NCI-H2029 treated with DMSO at 0.1 percent for 48 hours (cell line): ENCODE measurements at places on chromosomes 7 and 10.

- DNase-seq, result no peak
Measured at GRCh38 chr7:82347808-82348207, 95.8 kb downstream of the CACNA2D1 start.

DNA sequence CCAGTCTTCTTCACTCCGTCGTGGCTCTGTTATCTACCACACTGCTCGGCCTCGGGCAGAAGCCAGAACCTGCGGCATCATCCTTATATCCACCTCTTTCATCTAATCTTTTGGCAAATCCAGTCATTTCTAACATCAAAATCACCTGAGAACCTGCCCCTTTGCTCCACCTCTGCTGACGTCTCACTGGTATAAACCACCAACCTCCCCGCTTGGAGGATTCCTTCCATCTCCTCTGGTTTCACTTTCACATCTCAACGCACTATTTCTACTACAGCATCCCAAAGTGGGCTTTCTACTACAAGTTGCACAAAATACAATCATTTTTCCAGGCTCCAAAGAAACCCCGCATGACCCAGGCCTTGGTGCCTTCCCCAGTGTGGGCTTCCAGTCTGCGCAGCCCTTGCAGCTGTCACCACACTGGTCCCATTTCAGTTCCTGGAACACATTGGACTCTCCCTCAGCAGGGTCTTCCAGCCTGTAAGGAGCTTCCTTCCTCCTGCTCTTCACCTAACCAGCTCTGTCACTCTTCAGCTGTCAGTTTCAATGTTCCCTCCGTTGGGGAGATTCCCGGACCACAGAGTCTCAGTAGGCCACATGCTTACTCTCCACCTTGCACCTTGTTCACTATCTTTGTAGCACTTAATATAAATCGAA, 85.0 kb downstream of the PRKCQ start:
- DNase-seq, result no peak

GRCh38 chr7:100854146-100854895, 1.8 kb downstream of the SLC12A9 start:
- no peak for DNase-seq

- DNase-seq, result no peak
Measured at GRCh38 chr10:3482200-3482993, 302.6 kb downstream of the KLF6 start.

- DNase-seq, result no peak
Measured at GRCh38 chr10:7593063-7593462, 73.7 kb downstream of the ITIH5 start.

DNA sequence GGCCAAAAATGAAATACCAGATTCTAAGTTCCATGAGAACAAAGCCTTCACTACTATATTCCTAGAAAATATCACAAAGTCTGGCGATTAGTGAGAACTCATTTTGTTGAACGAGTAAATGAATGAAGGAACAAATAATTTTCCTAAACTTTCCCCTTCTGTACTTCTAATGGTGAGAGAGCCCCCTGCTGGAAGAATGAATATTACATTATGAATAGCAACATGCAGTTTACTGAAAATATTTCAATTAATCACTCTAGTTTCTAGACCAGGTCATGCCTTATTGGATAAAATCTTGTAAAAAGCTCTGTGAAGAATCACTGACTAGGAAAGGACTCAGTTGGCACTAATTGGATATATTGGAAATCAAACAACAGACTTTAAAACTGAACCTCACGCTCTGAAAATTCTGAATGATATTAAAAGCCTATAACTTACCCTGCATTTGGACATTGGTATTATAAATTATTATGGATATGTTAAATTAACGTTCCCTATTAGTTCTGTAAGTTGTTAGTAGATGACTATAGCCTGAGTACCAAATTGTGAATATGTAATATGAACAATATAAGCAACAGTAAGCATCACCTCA, 32.4 kb upstream of the MTPN start:
- peak; percentile 51 for DNase-seq

- no peak for DNase-seq
Measured at GRCh38 chr10:99941942-99942820, 67.6 kb downstream of the DNMBP start.

- no peak for DNase-seq
Measured at GRCh38 chr10:114046087-114046458, 2.4 kb downstream of the ADRB1 start.

- no peak for DNase-seq
Measured at GRCh38 chr10:124035928-124036558, 57.4 kb downstream of the CHST15 start.

- no peak for DNase-seq
Measured at GRCh38 chr7:112997831-112998230, 88.8 kb downstream of the GPR85 start.

DNA sequence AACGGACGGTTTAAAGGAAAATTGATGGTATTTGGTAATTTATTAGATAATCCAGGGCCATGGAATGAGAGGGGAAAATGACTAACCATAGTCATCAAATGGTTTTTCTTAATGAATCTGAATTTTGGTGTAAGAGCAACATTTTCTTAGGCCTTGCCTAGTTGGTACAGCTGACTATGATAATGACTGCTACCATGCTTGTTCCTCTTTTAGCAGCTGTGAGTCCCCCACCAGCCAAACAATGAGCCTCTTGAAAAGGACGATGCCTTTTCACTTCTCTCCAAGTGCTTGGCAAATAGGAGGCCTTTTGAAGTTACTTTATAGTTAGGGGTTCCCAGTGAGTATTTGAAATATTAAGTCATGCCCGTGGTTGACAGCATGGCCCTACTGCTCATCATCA, 53.0 kb downstream of the TRUB1 start:
- no peak for DNase-seq

DNA sequence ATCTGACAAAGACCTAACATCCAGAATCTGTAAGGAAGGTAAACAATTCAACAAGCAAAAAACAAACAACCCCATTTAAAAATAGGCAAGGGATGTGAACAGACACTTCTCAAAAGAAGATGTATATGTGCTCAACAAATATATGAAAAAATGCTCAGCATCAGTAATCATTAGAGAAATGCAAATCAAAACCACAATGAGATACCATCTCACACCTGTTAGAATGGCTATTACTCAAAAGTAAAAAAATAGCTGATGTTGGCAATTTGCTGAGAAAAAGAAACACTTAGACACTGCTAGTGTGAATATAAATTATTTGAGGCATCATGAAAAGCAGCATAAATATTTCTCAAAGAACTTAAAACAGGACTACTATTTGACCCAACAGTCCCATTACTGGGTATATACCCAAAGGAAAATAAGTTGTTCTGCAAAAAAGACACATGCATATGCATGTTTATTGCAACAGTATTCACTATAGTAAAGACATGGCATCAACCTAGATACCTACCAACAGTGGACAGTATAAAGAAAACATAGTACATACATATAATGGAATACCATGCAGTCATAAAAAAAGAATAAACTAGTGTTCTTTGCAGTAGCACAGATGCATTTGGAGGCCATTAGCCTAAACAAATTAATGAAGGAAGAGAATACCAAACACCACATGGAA, 980.1 kb downstream of the KCNMA1 start:
- DNase-seq, result no peak

- no peak for DNase-seq
Measured at GRCh38 chr10:85946713-85947326, 419.8 kb downstream of the GRID1 start.

GRCh38 chr7:22900784-22901183, 78.1 kb upstream of the TOMM7 start:
- no peak for DNase-seq

DNA sequence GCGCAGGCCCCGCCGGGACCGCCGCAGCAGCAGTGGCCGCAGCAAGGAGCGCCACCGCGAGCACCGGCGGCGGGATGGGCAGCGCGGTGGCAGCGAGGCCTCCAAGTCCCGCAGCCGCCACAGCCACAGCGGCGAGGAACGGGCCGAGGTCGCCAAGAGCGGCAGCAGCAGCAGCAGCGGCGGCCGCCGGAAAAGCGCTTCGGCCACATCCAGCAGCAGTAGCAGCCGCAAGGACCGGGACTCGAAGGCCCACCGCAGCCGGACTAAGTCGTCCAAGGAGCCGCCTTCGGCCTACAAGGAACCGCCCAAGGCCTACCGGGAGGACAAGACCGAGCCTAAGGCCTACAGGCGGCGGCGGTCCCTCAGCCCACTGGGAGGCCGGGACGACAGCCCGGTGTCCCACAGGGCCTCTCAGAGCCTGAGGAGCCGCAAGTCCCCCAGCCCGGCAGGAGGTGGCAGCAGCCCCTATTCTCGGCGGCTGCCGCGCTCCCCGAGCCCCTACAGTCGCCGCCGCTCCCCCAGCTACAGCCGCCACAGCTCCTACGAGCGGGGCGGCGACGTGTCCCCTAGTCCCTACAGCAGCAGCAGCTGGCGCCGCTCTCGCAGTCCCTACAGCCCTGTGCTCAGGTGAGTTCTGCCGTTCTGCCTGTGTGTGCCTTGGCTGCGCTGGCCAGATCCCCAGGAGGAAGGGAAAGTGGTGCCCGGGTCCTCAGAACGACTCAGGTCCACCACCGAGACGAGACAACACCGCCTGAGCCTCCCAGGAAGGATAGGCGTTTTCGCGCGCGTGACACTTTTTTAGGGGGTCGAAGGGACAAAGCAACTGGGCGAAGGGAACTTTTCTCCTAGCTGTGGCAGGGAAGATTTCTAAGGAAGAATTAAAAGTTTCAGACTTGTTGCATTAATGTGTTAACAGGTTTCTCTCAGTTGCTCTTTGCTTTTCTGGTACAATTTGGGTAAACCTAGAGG, 1.5 kb downstream of the CDK13 start:
- DNase-seq, result no peak

DNA sequence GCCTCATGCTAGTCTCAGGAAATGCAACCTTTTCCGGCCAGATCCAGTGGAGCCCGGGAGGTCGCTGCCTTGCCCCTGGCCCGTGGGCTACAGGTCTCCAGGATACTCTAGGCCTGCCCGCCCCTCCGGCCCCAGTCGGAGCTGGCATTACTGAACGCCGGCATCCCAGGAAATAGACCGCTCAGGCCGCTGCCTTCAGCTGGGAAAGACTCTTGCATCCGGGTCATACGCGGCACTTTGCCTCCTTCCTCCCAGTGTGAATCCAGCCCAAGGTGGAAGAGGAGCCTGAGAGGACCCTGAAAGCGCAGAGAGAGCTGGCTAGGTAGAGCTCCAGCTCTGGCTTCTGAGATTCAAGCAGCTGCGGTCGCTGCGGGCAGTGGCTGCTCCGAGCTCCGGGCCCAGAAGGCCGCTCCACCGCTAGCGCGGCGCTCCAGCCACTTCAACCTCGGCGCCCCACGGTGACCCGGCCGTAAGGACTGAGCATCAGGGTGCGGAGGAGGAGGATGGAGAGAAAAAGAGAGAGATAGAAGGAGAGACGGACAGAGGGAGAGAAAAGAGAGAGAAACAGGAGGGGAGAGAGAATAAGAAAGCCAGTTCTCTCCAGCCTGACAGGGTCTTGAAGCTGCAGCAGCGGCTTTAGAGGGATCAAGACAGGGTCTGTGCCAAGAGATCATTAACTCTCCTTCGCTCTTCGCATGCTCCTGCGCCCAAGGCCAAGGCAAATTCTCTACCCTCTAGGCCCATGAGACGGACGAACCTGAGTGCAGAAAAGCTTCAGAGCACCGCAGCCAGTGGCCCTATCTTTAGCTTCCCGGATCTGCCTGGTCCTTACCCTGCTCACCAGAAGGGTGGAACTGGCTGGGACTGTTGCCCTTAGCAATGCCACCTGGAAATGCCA, 1.8 kb upstream of the HOXA10 start:
- DNase-seq, result no peak

DNA sequence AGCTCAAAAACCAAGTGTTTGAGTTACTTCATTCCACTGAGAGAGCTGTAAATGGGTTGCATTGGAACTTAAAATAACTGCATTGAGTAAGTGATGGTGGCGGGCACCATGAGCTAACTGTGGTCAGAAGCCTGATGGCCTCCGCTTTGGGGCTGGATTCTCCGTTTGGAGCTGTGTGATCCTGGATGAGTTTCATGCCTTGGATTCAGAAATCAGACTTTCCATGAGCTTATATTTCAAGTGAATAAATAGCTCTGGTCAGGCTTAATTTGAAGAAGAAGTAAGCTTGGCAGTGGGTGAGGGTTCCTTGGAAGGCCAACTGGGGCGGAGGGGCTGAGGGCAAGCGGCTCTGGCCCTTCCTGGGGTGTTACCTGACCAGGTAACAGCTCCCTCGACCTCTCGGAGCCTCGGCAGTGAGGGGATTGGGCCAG, 5.6 kb downstream of the HTRA1 start:
- DNase-seq, result no peak

DNA sequence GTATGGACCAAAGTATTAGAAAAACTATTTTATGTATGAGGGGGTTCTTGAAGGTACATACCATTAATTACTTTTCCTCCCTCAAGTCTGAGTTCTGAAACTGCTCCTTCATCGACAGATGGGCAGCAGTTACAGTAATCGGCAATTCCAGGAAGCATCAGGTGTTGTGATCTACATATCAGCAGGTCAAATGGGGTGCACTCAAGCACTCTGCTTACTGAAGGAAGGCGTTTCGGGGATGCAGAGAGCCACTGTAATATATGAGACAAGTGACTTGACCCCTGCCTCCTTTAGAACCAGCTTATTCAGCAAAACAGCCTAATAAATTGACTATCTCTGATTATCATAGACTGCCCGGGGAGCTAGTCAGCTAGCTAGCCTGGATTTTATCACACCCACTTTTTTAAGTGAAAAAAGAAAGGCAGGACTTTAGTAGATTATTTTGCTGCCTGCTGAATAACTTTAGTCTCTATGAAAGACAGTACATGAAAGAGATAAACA, 4.2 kb downstream of the SMNDC1 start:
- DNase-seq, result no peak

- no peak for DNase-seq
Measured at GRCh38 chr10:48478980-48479811, 125.7 kb downstream of the ARHGAP22 start.

DNA sequence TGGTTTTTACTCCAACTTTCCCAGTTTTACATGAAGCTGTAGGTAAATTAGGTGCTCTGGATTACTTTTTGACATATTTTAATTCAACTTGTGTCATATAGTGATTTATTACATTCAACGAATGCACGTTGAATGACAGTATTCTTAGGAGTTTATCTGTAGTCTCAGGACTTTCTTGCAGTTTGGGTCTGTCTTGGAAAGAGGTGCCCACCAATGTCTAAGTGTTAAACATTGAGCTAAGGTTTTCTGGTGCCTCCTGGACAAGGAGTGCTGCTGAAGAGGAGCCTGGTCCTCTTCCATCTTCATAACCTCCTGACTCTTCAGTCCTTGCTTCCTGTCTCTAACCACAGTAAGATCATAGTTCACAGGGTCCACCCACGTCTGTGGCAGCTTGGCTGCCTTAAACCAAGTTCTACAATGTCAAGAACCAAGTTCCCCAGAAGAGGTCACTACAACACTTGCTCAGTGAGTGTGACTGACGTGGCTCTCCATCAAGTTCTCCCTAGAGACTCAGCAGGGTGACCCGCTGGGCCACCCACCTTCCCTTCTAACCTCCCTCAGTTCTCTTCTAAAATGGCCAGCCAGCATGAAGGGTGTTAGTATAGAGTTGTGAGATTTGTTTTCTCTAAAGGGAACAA, 6.1 kb downstream of the NPY start:
- no peak for DNase-seq

GRCh38 chr7:139557857-139558581, 34.5 kb downstream of the CLEC2L start:
- no peak for DNase-seq

DNA sequence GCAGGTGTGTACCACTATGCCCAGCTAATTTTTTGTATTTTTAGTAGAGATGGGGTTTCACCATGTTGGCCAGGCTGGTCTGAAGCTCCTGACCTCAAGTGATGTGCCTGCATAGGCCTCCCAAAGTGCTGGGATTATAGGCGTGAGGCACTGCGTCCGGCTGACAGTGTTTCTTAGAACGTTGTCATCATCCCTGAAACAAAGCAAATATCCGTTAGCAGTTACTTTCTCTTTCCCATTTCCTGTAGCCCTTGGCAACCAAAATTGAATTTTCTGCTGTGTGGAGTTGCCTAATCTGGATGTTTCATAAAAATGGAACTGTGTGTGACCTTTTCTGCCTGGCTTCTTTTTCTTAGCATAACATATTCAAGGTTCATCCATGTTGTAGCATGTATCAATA, 22.4 kb downstream of the ZNF33A start:
- DNase-seq, result no peak
